ENCODE measurements at places on chromosomes 5 and 9. TPM values are rescaled to one million over a fixed set of nuclear protein-coding genes. Genes with fewer than 3 reads are reported as not detected.
A peak's percentile ranks its signal among the peaks of the same experiment; 100 is the strongest.

The FAM221B gene
- not detected for total RNA-seq

DNA sequence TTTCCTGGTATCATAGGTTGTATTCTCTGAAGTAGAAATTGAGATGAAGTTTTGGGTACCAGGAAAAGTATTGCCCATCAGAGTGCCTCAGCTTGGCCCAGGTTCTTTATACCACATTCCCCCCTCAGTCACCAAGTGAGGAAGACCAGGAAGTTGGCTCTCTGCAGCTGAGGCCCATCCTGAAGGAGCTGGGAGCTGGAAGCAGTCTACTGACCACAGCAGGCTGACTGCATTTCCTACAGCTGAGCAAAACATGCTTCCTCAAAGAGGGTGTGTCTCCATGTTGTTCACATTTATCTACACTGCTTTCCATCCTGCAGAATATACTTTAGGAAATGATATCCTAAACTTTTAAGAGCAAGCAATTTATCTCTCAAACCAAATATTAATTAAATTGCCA, 654.6 kb downstream of the ELAVL2 start:
- H3K36me3 ChIP-seq: no peaks in the 10 kb centered on the region
- DNase-seq: no peak
- H3K27ac ChIP-seq: no peak overlapping the region
- H3K4me3 ChIP-seq: no peak overlapping the region

DNA sequence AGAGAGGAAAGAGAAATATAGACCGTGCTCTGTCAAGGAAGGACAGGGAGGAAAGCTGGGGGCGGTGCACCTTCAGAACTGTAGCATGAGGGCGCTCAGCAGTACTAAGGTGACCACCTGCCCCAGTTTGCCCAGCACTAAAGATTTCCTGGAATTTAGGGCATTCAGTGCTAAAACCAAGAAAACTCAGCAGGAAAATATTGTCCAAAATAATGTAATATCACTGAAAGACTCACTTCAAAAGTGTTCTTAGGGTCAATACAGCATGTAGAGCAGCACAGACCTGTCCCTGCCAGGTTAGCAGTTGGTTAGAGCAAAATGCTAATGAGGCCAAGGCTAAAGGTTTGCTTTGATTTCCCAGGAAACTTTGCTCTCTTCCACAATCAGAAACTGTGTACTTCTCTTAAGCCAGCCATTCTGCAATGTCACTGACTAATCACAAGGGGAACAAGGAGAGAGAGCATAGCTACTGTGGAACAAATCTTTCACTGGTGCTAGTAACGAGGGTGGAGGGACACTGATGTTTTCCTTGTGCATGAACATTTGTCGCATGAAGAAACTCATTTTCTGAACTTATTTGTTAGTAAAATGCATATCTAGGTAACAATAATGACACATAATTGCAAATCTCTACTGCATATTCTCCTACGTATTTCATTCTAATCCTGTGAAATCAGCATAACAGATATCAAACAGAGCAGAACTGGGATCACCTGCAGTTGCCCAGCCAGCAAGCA, 53.0 kb upstream of the GRAMD2B start:
- no peak overlapping the region for H3K4me3 ChIP-seq
- H3K27me3 ChIP-seq: no peaks in the 10 kb centered on the region

DNA sequence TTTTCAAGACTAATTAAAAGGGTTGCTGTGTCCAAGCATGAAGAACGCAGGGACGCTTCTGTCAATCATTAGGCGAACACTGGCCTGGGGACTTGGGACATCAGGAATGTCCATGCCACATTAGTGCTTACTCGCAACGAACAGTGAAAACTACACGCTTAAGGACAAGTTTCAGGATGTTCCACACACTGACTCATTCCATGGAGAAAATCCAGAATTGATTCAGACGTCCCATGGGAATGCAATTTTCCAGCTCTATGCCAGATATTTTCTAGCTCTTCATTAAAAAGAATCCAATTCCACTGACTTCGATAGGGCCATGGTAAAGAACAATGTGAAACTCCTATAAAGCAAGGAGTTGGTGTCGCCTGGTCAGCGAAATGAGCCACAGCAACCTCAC, 98.2 kb downstream of the CAMSAP1 start:
- peaks cover 34% of the 10 kb centered on the region for H3K36me3 ChIP-seq
- DNase-seq: peak; percentile 88
- no peak overlapping the region for H3K27ac ChIP-seq
- H3K4me3 ChIP-seq: no peak overlapping the region
- H3K27me3 ChIP-seq: no peaks in the 10 kb centered on the region
- H3K4me1 ChIP-seq: peaks cover 19% of the 10 kb centered on the region

GRCh38 chr5:135654761-135655467, 76.1 kb upstream of the CXCL14 start:
- H3K27me3 ChIP-seq: peaks cover 3% of the 10 kb centered on the region
- no peak for DNase-seq
- no peak overlapping the region for H3K27ac ChIP-seq
- H3K4me3 ChIP-seq: no peak overlapping the region
- H3K4me1 ChIP-seq: no peaks in the 10 kb centered on the region

GRCh38 chr5:149575131-149575530, 6.2 kb upstream of the ARHGEF37 start:
- no peaks in the 10 kb centered on the region for H3K27me3 ChIP-seq
- H3K36me3 ChIP-seq: no peaks in the 10 kb centered on the region
- no peak overlapping the region for H3K4me3 ChIP-seq
- no peak overlapping the region for H3K27ac ChIP-seq
- H3K4me1 ChIP-seq: no peaks in the 10 kb centered on the region

- H3K27ac ChIP-seq: peak overlapping the region; percentile 94
- no peak overlapping the region for H3K4me3 ChIP-seq
- H3K4me1 ChIP-seq: peaks cover 24% of the 10 kb centered on the region
- no peak for DNase-seq
- no peaks in the 10 kb centered on the region for H3K36me3 ChIP-seq
- H3K27me3 ChIP-seq: no peaks in the 10 kb centered on the region
These were observed 173.5 kb downstream of the GLIS3 start for GRCh38 chr9:4126184-4126865.

- H3K27me3 ChIP-seq: no peaks in the 10 kb centered on the region
- H3K4me1 ChIP-seq: peaks cover 25% of the 10 kb centered on the region
- no peaks in the 10 kb centered on the region for H3K36me3 ChIP-seq
- DNase-seq: no peak
These were observed 76.3 kb upstream of the TNC start for GRCh38 chr9:115194216-115194615.

GRCh38 chr9:86687788-86688187, 259.5 kb downstream of the GAS1 start:
- no peak overlapping the region for H3K4me3 ChIP-seq
- H3K27ac ChIP-seq: no peak overlapping the region
- no peaks in the 10 kb centered on the region for H3K4me1 ChIP-seq
- no peaks in the 10 kb centered on the region for H3K36me3 ChIP-seq
- DNase-seq: no peak

GRCh38 chr5:78373231-78373630, 12.8 kb downstream of the SCAMP1 start:
- no peaks in the 10 kb centered on the region for H3K36me3 ChIP-seq
- no peak overlapping the region for H3K4me3 ChIP-seq
- no peaks in the 10 kb centered on the region for H3K27me3 ChIP-seq
- H3K27ac ChIP-seq: no peak overlapping the region
- H3K4me1 ChIP-seq: peaks cover 18% of the 10 kb centered on the region
- no peak for DNase-seq

DNA sequence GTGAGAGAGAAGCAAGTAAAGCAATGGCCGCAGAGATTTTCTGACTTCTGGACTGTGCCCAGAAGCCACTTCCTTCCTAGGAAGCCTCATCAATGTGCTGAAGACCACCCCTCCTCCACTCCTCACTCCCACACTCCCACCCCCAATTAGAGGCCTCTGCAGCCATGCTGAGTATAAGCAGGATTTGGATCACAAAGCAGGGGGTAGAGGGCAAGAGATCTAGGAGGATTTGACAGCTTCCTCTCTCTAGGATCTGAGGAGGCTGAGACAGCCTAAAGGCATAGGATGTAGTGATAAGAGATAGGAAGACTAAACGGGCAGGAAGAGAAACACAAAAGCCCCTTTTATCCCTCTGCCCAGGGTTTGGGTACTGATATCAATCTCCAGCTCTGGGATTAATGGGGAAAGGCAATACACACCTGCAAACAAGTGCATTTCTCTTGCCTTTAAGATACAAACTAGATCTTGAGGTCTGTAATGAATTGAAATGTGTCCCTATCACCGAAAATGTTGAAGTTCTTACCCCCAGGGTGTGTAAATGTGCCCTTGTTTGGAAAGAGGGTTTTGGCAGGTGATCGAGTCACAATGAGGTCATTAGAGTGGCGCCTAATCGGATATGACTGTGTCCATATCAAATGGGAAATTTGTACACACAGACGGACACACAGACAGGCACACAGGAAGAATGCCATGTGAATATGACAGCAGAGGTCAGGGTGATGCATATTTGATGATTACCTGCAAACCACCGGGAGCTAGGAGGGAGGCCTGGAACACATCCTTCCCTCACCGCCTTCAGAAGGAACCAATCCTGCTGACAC, 28.5 kb downstream of the KCNV2 start:
- no peak overlapping the region for H3K4me3 ChIP-seq
- no peak overlapping the region for H3K27ac ChIP-seq
- no peaks in the 10 kb centered on the region for H3K4me1 ChIP-seq
- no peak for DNase-seq
- H3K36me3 ChIP-seq: no peaks in the 10 kb centered on the region
- no peaks in the 10 kb centered on the region for H3K27me3 ChIP-seq

GRCh38 chr9:71896761-71897160, 14.2 kb downstream of the ABHD17B start:
- H3K4me1 ChIP-seq: no peaks in the 10 kb centered on the region
- H3K4me3 ChIP-seq: no peak overlapping the region
- H3K36me3 ChIP-seq: no peaks in the 10 kb centered on the region

DNA sequence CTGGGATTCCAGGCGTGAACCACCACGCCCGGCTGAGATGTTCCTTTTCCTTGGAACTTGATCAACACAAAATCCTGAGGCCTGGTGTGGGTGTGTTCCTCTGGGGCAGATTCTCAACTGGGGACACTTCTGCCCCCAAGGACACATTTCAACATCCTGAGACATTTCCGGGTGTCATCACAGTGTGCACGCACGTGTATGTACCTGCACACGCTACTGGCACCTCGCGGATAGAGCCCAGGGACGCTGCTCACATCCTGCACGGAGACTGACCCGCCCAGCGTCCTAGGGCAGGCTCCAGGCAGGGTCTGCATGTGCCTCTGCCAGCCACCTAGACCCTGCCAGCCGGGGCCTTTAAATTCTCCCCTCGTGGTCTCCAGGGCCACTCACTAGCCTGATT, 8.0 kb downstream of the SAPCD2 start:
- H3K27ac ChIP-seq: no peak overlapping the region
- no peaks in the 10 kb centered on the region for H3K36me3 ChIP-seq
- DNase-seq: no peak
- H3K4me1 ChIP-seq: no peaks in the 10 kb centered on the region
- no peak overlapping the region for H3K4me3 ChIP-seq

The ANKRD31 gene
- 0.29 TPM for total RNA-seq

The TTC33 gene
- total RNA-seq: 14.5 TPM

GRCh38 chr5:77852514-77853352, 76.6 kb upstream of the TBCA start:
- H3K4me1 ChIP-seq: peaks cover 3% of the 10 kb centered on the region
- peaks cover 2% of the 10 kb centered on the region for H3K27me3 ChIP-seq
- DNase-seq: peak; percentile 93
- H3K36me3 ChIP-seq: no peaks in the 10 kb centered on the region

DNA sequence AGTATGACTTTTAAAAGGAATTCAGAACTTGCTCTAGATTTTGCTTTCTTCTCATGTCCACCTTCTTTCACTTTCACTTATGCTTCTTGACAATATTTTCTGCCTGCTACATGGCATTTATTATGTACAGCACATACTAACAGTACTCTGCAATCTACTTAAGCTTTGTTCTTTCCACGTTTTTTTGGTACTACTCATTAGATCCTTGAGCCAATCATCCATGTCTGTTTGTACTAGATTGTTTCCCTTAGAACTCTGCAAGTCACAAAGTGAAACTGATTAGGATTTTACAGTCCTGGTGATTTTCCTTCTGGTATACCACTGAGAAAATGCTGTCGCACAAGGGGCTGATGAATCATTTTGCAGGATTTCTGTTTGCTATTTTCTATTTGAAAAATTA, 78.3 kb downstream of the PARP8 start:
- peak overlapping the region; percentile 63 for H3K4me3 ChIP-seq
- no peaks in the 10 kb centered on the region for H3K4me1 ChIP-seq
- no peaks in the 10 kb centered on the region for H3K27me3 ChIP-seq
- H3K36me3 ChIP-seq: no peaks in the 10 kb centered on the region
- peak; percentile 26 for DNase-seq

GRCh38 chr5:167653645-167654106, 637.8 kb upstream of the WWC1 start:
- H3K27ac ChIP-seq: peak overlapping the region; percentile 67
- no peaks in the 10 kb centered on the region for H3K27me3 ChIP-seq
- no peak for DNase-seq
- peaks cover 26% of the 10 kb centered on the region for H3K4me1 ChIP-seq
- H3K36me3 ChIP-seq: no peaks in the 10 kb centered on the region
- H3K4me3 ChIP-seq: no peak overlapping the region

GRCh38 chr9:112887381-112887780, 3.3 kb downstream of the SLC46A2 start:
- H3K27ac ChIP-seq: no peak overlapping the region
- no peak for DNase-seq
- H3K4me1 ChIP-seq: peaks cover 21% of the 10 kb centered on the region
- H3K36me3 ChIP-seq: no peaks in the 10 kb centered on the region
- H3K27me3 ChIP-seq: no peaks in the 10 kb centered on the region

The C9orf50 gene
- 0.36 TPM for total RNA-seq

The PCDHGA5 gene
- total RNA-seq: 2.7 TPM

- H3K27me3 ChIP-seq: peaks cover 14% of the 10 kb centered on the region
- no peaks in the 10 kb centered on the region for H3K36me3 ChIP-seq
- H3K4me1 ChIP-seq: no peaks in the 10 kb centered on the region
- H3K4me3 ChIP-seq: no peak overlapping the region
- H3K27ac ChIP-seq: no peak overlapping the region
These were observed 161.1 kb downstream of the GABBR2 start for GRCh38 chr9:98547606-98548005.

DNA sequence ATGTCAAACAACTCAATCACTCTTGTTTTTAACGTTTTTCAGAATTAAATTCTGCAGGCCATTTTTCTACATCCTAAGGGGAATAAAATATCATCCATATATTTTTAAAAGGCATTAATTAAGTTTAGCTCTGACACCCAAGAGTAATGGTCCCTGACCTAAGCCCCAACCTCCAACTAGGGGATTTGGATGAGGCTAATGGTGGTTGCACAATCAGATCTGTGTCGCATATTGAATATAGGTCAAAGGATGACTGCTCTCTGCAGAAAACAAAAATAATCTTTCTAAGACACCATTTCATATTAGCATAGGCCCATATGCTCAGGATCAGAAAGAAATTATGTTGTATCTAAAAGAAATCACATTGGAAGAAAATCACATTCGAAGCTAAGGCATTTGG, 20.7 kb downstream of the CDH6 start:
- H3K27ac ChIP-seq: no peak overlapping the region
- H3K36me3 ChIP-seq: no peaks in the 10 kb centered on the region
- H3K4me1 ChIP-seq: no peaks in the 10 kb centered on the region
- H3K27me3 ChIP-seq: no peaks in the 10 kb centered on the region
- DNase-seq: no peak

GRCh38 chr9:34125681-34126206, 754 bp downstream of the DCAF12 start:
- H3K27me3 ChIP-seq: no peaks in the 10 kb centered on the region
- H3K27ac ChIP-seq: peak overlapping the region; percentile 90
- DNase-seq: peak; percentile 77
- peaks cover 23% of the 10 kb centered on the region for H3K36me3 ChIP-seq
- peak overlapping the region; percentile 98 for H3K4me3 ChIP-seq

GRCh38 chr5:51632793-51633192, 249.5 kb downstream of the ISL1 start:
- H3K4me3 ChIP-seq: no peak overlapping the region
- no peak for DNase-seq
- H3K4me1 ChIP-seq: no peaks in the 10 kb centered on the region
- no peaks in the 10 kb centered on the region for H3K27me3 ChIP-seq
- H3K27ac ChIP-seq: no peak overlapping the region

The GABRB2 gene
- 0.59 TPM for total RNA-seq

The IL3 gene
- total RNA-seq: not detected
